ENCODE measurements at places on chromosomes 11 and 22.

DNA sequence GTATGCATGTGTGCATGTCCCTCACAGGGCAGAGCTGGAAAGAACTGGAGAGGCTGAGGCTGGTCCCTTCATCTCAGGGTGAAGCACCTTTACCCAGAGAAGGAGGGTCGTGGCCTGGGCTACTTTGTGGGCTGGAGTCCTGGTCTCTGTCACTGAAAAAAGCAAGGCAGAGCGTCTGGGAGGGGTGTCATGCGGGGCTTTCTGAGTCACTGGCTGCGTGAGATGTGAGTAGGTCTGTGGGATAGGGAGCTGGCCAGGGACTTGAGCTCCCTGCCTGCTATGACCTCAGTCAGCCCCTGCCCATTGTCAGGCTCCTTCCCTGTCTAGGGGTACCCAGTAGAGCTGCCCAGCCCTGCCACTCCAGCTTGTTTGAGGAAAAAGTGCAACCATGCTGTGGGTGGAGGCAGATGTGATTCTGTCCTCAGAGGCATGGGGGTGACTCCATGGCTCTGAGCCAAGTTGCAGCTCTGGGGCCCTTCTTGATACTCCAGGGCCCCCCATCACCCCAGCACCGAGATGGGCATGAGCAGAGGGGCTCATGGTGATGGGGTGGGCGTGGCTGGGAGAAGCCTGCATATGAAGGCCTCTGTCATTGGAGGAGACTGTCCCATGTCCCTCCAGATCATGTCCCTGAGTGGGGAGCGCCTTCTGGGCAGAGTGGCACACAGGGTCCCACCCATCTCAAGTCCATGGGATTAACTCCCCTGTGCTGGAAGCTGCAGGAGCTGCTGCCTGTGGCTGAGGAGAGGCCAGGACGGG, 27.8 kb downstream of the KCNQ1 start:
- no peak for DNase-seq

DNA sequence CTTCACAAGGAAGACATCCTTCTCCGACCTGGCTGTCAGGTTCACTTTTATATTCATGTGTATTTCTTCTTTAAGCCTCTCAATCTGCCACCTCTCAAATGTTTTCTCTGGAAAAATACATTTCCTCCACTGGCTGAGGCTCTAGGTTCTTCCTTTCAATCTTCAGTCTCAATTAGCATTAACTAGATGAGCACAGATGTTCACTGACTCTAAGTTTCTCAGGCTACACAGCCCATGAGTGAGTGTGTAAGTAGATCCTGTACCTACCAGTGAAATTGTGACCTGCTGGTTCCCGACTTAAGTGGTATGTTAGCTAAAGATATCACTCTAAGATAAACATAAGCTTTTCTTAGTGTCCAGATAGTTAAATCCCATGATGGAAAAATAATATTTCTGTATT, 206.9 kb downstream of the ADAMTS15 start:
- DNase-seq: no peak

DNA sequence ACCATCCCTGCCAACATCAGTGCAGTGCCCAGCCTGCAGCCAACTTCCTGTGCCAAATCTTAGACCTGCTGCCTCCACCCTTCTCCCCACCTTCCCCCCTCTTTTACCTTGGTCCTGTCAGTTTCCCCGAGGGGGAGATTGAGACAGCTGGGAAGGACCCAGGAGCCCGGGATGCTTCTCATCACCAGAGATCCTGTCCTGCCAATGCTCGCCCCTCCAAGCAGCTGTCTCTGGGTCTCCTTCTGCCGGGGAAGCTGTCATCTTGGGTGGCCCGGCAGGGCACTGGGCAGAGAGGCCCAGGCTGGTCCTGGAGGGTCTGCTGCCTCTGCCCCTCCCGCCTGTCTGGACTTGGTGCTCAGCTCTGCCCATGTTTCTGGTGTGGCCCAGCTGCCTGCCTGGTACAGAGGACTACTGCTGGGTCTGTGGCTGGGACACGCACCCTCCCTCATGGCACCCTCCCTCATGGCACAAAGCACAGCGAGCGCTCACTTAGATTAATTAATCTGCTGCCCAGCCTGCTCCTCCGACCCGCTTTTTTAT, 60.4 kb upstream of the THY1 start:
- no peak for DNase-seq

DNA sequence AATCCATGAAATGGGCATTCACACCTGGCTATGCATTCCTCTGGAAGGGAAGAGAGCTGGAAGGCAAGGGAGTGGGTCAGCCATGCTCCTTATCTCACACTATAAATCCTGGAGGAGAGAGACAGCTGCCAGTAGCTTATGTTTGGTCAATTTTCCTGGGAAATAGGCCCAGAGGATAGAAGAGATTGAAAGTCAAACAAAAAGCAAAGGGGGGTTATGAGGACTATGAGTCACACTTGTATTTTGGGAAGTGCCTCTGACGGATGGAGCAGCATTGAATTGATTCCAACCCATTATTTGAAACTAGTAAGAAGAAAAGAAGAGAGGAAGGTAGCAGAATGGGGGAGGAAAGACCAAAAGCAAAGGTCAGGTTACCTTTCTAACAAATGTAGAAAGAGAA, 25.0 kb downstream of the SNX19 start:
- no peak for DNase-seq

GRCh38 chr22:35092406-35092805, 26.4 kb downstream of the ISX start:
- DNase-seq: no peak

GRCh38 chr11:59011655-59012397, 72.5 kb downstream of the GLYATL1 start:
- DNase-seq: no peak

- DNase-seq: no peak
Observed at GRCh38 chr11:15145615-15146014, 30.9 kb downstream of the INSC start.

- no peak for DNase-seq
Observed at GRCh38 chr11:24521601-24522000, 24.7 kb downstream of the LUZP2 start.

DNA sequence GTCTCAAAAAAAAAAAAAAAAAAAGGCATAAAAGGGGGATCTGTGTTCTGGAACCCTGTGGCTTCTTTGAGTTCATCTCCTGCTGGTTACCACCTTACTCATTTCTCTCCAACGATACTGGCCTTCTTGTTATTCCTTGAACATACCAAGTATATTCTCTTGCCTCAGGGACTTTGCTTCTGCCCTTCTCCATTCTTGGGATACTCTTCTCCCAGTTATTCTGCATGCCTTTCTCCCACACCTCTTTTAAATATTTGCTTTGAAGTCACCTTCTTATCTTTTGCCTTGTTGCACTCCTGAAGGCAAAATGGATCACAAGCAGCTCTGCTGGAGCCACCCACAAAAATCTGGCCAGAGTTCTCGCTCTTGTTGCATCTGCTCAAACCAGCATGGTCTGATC, 76.0 kb upstream of the RRM1 start:
- DNase-seq: no peak

GRCh38 chr22:19710769-19711106, 3.6 kb upstream of the SEPTIN5 start:
- no peak for DNase-seq

DNA sequence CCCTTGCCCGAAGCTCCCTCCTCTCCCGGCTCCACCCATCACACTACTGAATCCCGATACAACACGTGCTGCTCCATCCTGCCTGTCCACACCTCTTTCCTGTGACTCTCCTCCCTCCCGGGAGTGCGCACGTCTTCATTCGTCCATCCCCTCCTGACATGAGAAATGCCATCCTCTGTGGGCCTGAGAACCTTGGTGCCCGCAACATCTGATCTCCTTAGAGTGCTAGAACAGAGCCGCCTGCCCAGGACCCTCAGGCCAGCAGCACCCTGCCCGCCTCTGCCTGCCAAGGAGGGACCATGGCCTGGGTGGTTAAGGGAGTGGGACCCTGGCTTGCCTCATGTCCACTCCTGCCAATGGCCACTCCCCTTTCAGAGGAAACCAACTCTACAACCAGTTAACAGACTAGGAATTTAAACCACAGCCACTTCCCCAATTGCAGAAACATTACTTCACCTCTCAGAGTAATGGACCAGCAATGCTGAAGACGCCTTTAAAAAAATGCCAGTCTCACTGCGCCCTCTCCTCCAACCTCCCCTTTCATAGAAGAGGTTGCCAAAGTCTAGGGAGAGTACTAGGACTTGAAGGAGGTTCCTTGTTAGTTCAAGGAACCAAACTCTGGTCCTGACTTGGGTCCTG, 466.3 kb downstream of the OPCML start:
- DNase-seq: no peak

DNA sequence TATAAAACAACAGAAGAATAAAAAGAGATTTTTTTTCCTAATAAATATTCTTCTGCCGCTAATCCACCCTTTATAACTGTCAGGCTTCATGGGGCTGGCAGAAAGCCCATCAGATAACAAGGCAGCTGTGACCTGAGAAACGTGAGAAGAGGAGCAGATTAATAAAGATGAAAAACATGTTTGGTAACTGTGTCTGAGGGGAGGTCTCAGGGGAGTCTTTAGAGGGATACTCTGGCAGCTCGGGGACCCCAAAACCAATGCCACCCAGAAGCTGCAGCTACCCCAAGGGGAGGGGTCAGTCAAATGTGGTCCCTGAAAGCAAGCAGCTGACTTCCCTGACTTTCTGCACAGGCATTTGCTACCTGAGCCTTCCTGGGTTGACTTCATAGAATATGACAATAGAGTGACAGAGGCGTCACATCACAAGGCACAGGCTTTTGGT, 48.4 kb upstream of the POU2AF1 start:
- DNase-seq: no peak

- no peak for DNase-seq
Observed at GRCh38 chr22:37222440-37222971, 10.2 kb upstream of the SSTR3 start.

GRCh38 chr11:71563406-71563805, 2.0 kb upstream of the KRTAP5-10 start:
- DNase-seq: no peak

DNA sequence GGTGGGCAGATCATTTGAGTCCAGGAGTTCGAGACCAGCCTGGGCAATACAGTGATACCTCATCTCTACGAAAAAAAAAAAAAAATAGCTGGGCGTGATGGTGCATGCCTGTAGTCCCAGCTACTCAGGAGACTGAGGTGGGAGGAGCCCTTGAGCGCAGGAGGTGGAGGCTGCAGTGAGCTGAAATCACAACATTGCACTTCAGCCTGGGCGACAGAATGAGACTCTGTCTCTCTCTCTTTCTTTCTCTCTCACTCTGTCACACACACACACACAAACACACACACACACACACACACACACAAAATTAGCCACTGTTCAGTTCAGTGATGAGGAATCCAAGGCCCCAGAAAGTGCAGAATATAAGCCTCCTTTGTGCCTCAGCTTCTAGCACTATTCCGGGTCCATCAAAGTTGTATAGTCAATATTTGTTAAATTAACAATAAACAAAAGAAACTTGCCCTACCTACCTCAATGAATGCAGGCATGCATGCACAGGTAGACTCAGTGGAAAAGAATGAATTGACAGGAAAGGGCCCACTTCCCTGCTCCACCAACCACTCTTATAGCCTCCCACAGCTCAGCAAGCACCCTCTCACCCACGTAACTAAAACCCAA, 3.9 kb upstream of the SMIM35 start:
- no peak for DNase-seq

DNA sequence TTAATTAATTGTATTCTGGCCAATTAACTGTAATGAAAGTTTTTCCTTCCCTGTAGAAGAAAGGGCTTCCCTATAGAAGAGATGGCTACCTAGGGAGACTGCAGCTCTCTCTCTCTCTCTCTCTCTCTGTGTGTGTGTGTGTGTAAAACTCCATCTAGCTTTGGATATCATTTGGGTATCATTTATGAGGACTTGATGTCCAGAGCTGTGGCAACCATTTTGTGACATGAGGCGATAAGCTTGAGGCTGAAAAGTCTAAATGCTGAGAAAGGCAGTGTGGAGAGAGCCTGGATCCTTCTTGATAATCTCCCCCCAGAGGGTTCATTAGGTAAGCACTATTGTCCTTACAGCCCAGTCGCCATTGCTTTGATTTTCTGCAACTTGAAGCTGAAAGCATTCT, 30.7 kb upstream of the RASD2 start:
- no peak for DNase-seq

DNA sequence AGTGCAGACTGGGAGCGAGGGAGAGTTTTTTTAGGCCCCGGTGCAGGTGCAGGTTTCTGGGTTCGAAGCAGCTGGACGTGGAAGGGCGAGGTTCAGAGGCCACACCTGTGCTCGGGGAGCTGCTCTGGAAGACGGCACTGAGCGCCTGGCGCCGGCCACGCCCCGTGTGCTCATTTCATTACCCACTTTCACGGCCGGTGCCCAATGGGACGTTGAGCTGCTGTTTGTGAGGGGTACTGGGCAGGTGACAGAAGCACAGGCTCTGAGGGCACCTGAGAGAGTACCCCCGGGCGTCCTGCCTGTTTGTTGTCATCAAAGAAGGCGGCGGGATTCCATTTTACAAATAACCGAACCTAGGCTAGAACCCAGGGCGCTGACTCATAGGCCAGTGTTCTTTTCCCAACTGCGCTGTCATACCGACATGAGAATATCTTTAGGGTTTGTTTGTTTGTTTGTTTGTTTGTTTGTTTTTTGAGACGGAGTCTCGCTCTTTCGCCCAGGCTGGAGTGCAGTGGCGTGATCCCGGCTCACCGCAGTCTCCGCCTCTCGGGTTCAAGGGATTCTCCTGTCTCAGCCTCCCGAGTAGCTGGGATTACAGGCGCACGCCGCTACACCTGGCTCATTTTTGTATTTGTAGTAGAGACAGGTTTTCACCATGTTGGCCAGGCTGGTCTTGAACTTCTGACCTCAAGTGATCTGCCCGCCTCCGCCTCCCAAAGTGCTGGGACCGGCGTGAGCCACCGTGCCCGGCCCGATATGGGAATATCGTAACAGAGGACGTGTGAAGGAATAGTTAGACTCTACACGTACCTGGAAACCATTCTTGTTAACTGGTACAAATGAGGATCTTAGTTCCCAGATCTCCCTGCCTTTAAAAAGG, 16.6 kb upstream of the SPTBN2 start:
- no peak for DNase-seq

GRCh38 chr22:24326266-24326665, 55.6 kb downstream of the SPECC1L start:
- DNase-seq: no peak

- DNase-seq: no peak
Observed at GRCh38 chr22:25514436-25515180, 49.9 kb upstream of the GRK3 start.

- DNase-seq: no peak
Observed at GRCh38 chr11:90218606-90219005, 4.2 kb downstream of the CHORDC1 start.

GRCh38 chr22:41447435-41448188, 1.0 kb upstream of the TOB2 start:
- DNase-seq: no peak

GRCh38 chr11:75238595-75239440, 1.8 kb upstream of the TPBGL start:
- no peak for DNase-seq

- DNase-seq: no peak
Observed at GRCh38 chr11:67211656-67212436, 54.4 kb upstream of the GRK2 start.
